ENCODE measurements at places on chromosomes 7 and 10.

DNA sequence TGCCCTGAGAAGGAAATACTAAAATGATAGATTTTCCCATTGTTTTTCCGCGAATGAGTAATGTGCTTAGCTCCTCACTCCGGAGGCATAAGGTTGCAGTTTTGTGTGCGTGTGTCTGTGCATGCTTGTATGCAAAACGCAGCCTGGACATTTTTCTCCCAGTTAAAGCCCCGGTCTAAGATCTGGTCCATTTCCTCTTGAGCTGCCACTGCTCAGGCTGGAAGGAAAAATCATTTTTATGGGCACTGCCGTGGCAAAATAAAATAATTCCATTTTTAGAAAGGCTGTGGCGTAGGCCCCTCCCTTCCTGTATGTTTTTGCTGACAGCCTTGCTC, 260.6 kb downstream of the WDR37 start:
- DNase-seq: no peak

DNA sequence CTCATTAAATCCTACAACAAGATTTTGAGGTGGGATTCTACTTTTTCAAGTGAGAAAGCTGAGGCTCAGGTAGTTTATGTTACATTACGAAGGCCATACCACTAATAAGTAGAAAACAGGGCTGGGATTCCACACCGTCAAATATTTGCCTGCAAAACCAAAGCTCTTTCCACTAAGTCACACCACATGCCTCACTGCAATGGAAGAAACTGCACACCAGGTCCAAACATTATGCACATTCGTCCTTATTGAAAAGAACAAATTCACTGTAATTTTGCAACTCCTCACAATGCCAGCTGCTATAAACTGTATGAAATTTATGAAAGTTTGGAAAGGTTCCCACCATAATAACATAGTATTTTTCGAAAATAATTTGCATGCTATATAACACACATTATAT, 66.5 kb downstream of the DGKB start:
- no peak for DNase-seq

- peak; percentile 77 for DNase-seq
These were observed 5.2 kb downstream of the DMBT1 start for GRCh38 chr10:122565766-122566206.

- no peak for DNase-seq
These were observed 745.9 kb downstream of the GATA3 start for GRCh38 chr10:8800426-8800825.

DNA sequence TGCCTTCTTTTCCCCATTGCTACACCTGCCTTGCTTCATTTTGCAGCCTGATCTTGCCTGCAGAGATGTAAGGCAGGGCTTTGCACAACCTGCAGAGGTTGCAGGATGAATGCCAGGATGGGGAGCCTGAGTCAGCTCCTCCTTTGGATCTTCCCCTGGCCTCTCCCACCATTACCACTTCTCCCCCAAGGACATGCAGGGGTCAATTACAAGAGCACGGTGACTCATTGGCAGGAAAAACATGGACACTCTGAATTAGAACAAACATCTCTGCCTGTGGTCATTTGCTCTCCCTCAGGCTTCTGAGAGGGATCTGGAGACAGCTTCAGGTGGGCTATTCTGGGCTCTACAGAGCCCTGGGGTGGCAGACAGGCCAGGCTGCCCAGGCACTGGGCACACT, 89.2 kb downstream of the HERPUD2 start:
- no peak for DNase-seq

Data from adrenal gland (tissue), 19 donors.